ENCODE measurements at places on chromosomes 4 and X. TPM values are rescaled to one million over a fixed set of nuclear protein-coding genes. Genes with fewer than 3 reads are reported as not detected.

ADRA2C gene
- total RNA-seq = 0.99 TPM

PALLD gene
- 886 TPM for total RNA-seq

DDX60 gene
- 7.1 TPM for total RNA-seq

ERCC6L gene
- total RNA-seq = 0.87 TPM

MTNR1A gene
- total RNA-seq = 0.44 TPM

C4orf50 gene
- total RNA-seq = not detected

WDR17 gene
- 0.50 TPM for total RNA-seq

SRD5A3 gene
- total RNA-seq = 29.0 TPM

PPARGC1A gene
- 2.2 TPM for total RNA-seq

SRPK3 gene
- total RNA-seq = 0.18 TPM

TLR6 gene
- total RNA-seq = 2.9 TPM

FGF13 gene
- not detected for total RNA-seq

MAGEC3 gene
- not detected for total RNA-seq

SMPX gene
- total RNA-seq = not detected

APELA gene
- not detected for total RNA-seq

SPACA5 gene
- not detected for total RNA-seq

NKRF gene
- 7.8 TPM for total RNA-seq

AREG gene
- not detected for total RNA-seq

FRMPD4 gene
- 0.22 TPM for total RNA-seq

TRO gene
- total RNA-seq = 105 TPM

NHS gene
- total RNA-seq = 11.5 TPM

MAPK10 gene
- 75.6 TPM for total RNA-seq

Data from chondrocyte (in vitro differentiated cells).